Stomach (tissue), 19 donors: ENCODE measurements at places on chromosomes 12 and 14. TPM values are rescaled to one million over a fixed set of nuclear protein-coding genes. Genes with fewer than 3 reads are reported as not detected.

- no peak overlapping the region for H3K27ac ChIP-seq
- H3K36me3 ChIP-seq = peaks cover 14% of the 10 kb centered on the region
- no peak overlapping the region for H3K4me3 ChIP-seq
- DNase-seq = peak; percentile 25
Measured at GRCh38 chr14:89276424-89276975, 140.5 kb downstream of the FOXN3 start.

GSC gene
- not detected for total RNA-seq

DNA sequence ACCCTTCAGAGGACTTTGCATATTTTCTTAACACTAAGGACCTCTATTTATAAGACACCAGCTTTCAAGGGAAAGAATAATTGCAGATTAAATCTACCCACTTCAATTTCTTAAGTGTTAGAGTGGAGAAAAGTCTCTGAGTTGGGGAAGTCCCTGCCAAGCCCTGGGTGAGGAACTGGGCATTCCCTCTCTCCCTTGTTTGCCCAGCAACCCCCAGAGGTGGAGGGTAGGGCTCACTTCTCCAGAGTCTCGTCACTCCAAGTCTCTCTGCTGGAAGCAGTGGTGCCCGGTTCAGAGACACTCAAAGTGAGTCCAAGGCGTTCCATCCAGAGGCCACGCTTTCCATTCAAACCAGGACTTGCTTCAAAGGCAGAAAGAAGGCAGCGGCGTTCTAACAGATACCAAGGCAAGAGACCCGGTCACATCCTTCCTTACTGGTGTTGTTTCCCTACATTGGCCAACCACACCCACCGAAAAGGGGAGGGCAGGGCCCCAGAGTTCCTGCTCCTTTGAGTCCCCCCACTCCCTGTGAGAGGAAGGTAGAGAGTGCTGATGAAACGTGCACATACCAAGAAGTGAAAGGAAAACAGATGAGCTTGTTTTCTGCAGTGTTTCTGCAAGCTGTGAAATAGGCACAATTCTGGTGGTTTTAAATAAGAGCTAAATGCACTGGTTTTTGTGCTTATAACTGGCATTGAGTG lies 6.1 kb upstream of the BDKRB2 start:
- H3K4me1 ChIP-seq = peaks cover 19% of the 10 kb centered on the region
- DNase-seq = no peak
- H3K36me3 ChIP-seq = no peaks in the 10 kb centered on the region
- H3K27me3 ChIP-seq = no peaks in the 10 kb centered on the region
- H3K27ac ChIP-seq = peak overlapping the region; percentile 61
- H3K4me3 ChIP-seq = no peak overlapping the region

DNA sequence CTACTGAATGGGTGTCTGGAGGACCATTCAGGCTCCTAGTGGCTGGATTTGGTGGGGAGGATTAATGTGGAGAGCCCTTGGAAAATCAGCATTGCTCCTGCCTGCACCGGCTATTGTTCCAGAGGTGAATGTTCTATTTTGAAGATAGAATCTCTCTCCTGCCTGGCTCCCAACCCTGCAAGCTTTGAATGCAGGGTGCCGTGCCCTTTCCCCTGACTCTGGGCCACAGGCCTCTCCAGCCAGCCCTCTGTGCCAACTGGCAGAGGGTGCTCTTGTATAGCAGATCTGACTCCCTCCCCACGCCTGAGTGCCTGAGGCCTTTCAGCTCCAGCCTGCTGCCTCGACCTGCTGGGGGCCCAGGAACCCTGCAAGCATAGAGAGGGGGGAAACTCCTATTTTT lies 106.8 kb downstream of the TMEM260 start:
- no peaks in the 10 kb centered on the region for H3K4me1 ChIP-seq
- no peak overlapping the region for H3K4me3 ChIP-seq
- no peak overlapping the region for H3K27ac ChIP-seq
- H3K36me3 ChIP-seq = no peaks in the 10 kb centered on the region
- no peaks in the 10 kb centered on the region for H3K27me3 ChIP-seq

ALDH1L2 gene
- total RNA-seq = 0.58 TPM

WSCD2 gene
- 2.2 TPM for total RNA-seq

GLIPR1L1 gene
- total RNA-seq = not detected

DNA sequence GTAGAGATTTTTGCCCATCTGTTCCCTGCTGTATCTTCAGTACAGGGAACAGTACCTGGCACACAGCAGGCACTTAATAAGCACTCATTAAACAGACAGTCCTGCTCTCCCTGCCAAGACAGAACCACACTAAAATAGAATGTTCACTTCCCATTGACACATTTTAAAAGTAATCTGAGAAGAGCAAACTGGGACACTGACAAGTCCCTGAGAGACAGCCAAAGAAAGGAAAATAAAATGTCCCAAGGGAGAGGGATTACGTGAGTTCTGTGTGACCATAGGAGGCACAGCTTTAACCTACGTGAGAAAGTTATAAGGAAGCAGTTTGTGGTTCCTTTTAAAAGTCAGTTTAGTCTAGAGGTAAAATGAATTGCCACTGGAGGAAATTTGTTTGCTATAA lies 43.9 kb upstream of the SYCP3 start:
- H3K4me1 ChIP-seq = no peaks in the 10 kb centered on the region
- no peak for DNase-seq
- no peaks in the 10 kb centered on the region for H3K27me3 ChIP-seq
- H3K4me3 ChIP-seq = no peak overlapping the region
- no peak overlapping the region for H3K27ac ChIP-seq

LUM gene
- 12.5 TPM for total RNA-seq

DNA sequence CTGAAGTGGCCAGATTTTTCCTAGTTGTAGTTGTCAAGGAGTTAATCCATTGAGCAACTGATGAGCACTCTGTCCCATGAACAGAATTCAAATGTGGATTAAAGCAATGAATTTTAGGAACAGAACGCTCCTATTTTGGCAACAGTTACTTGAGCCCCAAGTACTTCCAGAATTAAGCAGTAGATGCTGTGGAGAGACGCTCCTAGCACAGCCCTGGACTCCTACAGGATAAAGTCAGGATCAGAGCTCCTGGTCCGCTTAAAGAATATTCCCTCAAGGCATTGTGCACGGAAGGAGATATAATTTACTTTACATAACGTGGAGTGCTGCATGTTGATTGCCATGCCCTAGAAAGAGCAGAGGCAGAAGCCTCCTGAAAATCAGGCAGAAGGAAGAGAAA lies 53.4 kb downstream of the FLRT2 start:
- no peaks in the 10 kb centered on the region for H3K4me1 ChIP-seq
- H3K4me3 ChIP-seq = no peak overlapping the region
- H3K27ac ChIP-seq = no peak overlapping the region
- no peak for DNase-seq
- no peaks in the 10 kb centered on the region for H3K27me3 ChIP-seq
- H3K36me3 ChIP-seq = no peaks in the 10 kb centered on the region

- DNase-seq = no peak
- no peaks in the 10 kb centered on the region for H3K4me1 ChIP-seq
- H3K4me3 ChIP-seq = no peak overlapping the region
- H3K27me3 ChIP-seq = no peaks in the 10 kb centered on the region
- no peaks in the 10 kb centered on the region for H3K36me3 ChIP-seq
- H3K27ac ChIP-seq = no peak overlapping the region
Measured at GRCh38 chr12:70110085-70110484, 133.1 kb upstream of the CNOT2 start.

DNA sequence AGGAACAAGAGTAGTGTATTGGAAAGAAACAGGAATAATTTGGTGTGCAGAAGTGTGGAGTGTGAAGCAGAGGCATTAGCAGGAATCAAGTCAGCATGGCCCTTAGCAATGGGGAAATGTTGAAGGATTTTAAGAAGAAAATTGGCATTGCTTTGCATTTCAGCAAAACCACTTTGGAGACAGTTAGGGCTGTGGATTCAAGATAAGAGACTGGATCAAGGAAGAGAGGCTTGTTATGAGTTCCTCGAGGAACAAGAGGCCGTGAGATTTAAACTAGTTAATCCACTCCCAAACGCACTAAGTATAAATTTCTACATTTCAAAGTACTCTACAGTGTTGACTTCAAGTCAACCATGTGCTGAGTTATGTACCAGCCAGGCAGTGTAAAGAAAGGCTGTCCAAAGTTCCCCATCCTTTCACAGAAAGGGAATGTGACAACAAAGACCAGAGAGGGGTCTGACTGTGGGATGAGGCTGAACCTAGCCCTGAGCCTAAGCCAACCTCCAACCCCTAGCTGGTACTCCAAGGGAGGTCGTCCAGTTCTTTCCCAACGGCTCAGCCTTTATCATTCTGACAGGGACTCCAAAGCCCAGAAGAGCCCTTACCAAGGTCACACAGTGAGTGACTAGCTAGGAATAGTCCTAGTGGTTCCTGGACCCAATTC lies 91.2 kb upstream of the BMP4 start:
- no peak for DNase-seq
- H3K27me3 ChIP-seq = no peaks in the 10 kb centered on the region
- peaks cover 16% of the 10 kb centered on the region for H3K4me1 ChIP-seq
- no peak overlapping the region for H3K4me3 ChIP-seq

- no peaks in the 10 kb centered on the region for H3K27me3 ChIP-seq
- H3K4me3 ChIP-seq = no peak overlapping the region
- H3K36me3 ChIP-seq = no peaks in the 10 kb centered on the region
- no peak for DNase-seq
Measured at GRCh38 chr12:76636121-76636692, 76.6 kb upstream of the OSBPL8 start.

AJUBA gene
- total RNA-seq = 3.1 TPM

OR6C2 gene
- not detected for total RNA-seq

DNA sequence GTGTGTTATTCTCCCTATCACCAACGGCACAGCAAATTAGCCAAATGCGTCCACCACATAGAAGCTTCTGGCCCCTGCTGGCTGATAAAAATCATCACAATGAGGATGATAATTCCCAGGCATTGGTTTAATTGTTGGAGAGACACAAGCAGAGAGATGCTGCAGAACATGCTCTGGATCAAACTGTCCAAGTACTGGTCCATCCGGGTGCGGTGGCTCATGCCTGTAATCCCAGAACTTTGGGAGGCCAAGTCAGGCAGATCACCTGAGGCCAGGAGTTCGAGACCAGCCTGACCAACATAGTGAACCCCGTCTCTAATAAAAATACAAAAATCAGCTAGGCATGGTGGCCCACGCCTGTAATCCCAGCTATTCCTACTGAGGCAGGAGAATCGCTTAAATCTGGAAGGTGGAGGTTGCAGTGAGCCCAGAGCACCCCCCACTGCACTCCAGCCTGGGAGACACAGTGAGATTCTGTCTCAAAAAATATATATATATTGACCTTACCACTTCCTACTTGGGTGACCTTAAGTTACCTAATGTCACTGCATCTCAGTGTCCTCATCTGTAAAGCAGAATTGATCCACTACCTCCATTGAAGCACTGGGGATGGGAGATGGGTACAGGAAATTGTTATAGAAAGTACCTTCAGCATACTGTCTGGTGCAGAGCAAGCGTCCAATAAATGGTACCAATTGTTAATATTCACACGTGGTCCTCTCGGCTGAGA lies 83.7 kb upstream of the EGLN3 start:
- H3K36me3 ChIP-seq = no peaks in the 10 kb centered on the region
- peak overlapping the region; percentile 61 for H3K27ac ChIP-seq
- no peaks in the 10 kb centered on the region for H3K27me3 ChIP-seq
- peaks cover 31% of the 10 kb centered on the region for H3K4me1 ChIP-seq
- no peak for DNase-seq

GRCh38 chr12:13293096-13293495 lies 96.6 kb downstream of the EMP1 start:
- no peaks in the 10 kb centered on the region for H3K36me3 ChIP-seq
- no peak for DNase-seq
- no peak overlapping the region for H3K4me3 ChIP-seq
- H3K4me1 ChIP-seq = peaks cover 6% of the 10 kb centered on the region
- H3K27me3 ChIP-seq = no peaks in the 10 kb centered on the region
- H3K27ac ChIP-seq = no peak overlapping the region

DNA sequence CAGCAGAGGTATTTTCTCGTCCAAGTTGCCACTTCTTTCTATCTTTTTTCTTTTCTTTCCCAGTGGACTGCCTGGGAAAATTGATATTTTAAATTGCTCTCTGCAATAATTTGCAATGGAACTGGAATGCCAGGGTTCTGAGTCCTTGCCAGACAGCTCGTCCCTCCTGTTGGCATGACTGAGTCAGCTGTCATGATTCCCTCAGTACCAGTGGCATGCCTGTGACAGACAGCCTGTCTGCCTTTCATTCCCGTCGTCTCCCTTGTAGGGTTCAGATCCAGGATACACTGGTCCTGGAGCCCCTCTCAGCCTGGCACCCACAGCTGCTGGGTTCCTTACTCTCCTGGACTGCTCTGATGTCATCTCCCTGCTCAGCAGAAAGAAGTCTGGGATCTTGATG lies 84.8 kb downstream of the PTPN11 start:
- no peak overlapping the region for H3K27ac ChIP-seq
- no peak for DNase-seq
- H3K36me3 ChIP-seq = peaks cover 54% of the 10 kb centered on the region
- H3K4me1 ChIP-seq = no peaks in the 10 kb centered on the region
- H3K27me3 ChIP-seq = no peaks in the 10 kb centered on the region

EML1 gene
- 43.5 TPM for total RNA-seq

AKAP5 gene
- 3.2 TPM for total RNA-seq

OAS2 gene
- total RNA-seq = not detected

- no peak for DNase-seq
- H3K4me3 ChIP-seq = no peak overlapping the region
- H3K4me1 ChIP-seq = peaks cover 21% of the 10 kb centered on the region
- H3K27me3 ChIP-seq = no peaks in the 10 kb centered on the region
- no peak overlapping the region for H3K27ac ChIP-seq
- no peaks in the 10 kb centered on the region for H3K36me3 ChIP-seq
Measured at GRCh38 chr12:80121661-80122060, 22.3 kb downstream of the OTOGL start.

DNA sequence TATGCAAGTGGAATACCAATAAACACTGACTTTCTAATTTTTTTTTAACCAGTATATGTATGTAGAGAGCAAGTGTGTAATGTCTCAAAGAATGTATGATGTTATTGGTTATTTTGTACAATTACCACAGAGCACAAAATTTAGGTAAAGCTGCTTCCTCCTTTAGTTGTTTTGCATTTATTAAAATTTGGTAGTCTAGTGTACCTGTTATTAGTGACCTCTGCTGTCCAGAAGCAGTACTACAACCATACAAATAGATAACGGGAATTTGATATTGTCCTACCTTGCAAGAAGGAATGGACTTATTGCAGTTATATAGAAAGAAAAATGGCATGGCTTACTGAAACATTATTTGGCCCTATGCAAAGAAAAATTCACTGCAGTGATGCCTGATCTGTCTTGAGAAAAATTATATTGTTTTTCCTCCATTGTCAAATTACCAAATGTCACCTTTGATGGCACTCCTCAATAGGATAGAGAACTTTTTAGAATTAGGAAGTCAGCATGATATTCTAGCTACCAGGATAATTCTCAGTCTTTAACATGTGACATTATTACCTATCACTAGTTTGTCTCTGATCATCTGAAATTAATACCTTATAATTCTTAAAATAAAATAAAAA lies 153.9 kb upstream of the RMST start:
- H3K4me3 ChIP-seq = no peak overlapping the region
- H3K27me3 ChIP-seq = no peaks in the 10 kb centered on the region
- DNase-seq = peak; percentile 71
- H3K36me3 ChIP-seq = no peaks in the 10 kb centered on the region
- no peaks in the 10 kb centered on the region for H3K4me1 ChIP-seq
